ENCODE measurements at places on chromosomes 6 and 20.

DNA sequence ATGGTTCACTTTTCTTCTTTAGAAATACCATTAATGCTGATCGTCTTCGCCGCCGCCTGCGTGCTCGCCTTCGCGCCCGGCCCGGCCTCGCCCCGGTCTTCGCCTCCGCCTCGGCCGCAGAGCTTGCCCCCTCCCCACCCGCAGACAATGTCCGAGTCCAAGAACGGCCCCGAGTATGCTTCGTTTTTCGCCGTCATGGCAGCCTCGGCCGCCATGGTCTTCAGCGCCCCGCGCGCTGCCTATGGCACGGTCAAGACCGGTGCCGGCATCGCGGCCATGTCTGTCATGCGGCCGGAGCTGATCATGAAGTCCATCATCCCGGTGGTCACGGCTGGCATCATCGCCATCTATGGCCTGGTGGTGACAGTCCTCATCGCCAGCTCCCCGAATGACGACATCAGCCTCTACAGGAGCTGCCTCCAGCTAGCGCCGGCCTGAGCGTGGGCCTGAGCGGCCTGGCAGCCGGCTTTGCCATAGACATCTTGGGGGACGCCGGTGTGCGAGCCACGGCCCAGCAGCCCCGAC is 4.8 kb upstream of the PRPH2 start:
- DNase-seq, result peak; percentile 39

GRCh38 chr20:4722571-4722970 is 862 bp downstream of the PRND start:
- no peak for DNase-seq

GRCh38 chr6:127343809-127344659 is 625 bp upstream of the ECHDC1 start:
- DNase-seq, result peak; percentile 54

DNA sequence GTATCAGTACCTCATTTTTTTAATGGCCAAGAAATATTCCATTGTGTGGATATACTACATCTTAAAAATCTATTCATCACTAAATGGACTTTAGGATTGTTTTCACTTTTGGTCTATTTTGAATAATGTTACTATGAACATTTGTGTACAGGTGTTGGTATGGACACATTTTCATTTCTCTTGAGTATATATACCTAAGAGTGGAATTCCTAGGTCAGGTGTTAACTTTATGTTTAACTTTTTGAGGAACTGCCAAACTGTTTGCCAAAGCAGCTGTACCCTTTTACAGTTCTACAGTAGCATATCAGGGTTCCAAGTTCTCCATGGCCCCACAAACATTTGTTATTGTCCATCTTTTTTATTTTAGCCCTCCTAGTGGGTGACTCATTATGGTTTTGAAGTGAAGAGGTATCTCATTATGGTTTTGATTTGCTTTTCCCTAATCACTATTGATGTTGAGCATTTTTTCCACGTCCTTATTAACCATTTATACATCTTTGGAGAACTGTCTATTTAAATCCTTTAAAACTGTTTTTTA is 28.2 kb downstream of the DSTN start:
- DNase-seq, result no peak

- no peak for DNase-seq
These were observed 20.6 kb downstream of the LOC128125822 start for GRCh38 chr6:63592886-63593285.

GRCh38 chr6:3304500-3305215 is 45.9 kb downstream of the PSMG4 start:
- no peak for DNase-seq

DNA sequence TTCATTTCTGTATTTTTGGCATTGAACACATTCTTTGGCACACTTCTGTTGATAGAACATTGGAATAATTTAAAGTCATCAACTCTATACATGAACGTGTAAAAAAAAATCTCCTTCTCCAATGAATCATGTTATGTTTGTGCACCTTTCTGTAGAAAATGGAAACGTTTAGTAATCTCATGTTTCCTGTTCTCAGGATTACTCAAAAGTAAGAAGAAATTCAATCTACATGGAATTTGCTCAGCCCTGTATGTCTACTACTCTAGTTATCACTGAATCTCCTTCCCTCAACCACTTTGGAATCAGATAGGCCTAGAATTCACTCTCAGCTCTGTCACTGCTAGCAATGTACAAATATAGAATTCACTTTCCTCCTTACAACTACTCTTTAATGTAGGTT is 103.6 kb downstream of the COL21A1 start:
- DNase-seq, result no peak

DNA sequence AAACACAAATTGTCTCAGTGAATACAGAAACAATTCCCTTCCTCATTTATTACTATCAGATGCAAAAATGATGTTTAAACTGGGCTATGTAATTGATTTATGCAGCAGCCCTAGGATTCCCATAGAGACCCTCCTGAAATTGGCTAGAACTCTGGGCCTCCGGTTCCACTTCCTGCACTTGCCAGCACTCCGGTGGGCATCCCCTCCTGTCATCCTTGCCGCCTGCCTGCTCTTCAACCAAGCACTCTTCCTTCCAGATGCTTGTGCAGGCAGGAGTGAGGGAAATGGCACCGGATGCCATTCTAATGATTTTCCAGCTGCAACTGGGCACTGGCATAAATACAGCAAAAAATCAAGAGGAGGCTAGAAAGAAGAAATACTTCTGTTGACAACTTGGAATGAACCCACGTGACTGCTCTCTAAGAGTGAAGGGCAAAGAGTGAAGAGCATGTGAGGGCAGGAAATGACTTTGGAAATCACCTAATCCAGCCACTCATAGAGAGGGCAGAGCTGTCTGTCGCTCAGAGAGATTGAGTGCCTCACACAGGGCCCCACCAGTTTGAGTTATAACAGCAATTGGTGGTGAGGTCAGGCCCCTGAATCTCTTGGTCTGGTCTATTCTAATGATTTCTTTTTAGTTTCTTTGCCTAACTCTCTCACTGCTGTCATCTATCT is 3.7 kb upstream of the NEDD9 start:
- peak; percentile 60 for DNase-seq

DNA sequence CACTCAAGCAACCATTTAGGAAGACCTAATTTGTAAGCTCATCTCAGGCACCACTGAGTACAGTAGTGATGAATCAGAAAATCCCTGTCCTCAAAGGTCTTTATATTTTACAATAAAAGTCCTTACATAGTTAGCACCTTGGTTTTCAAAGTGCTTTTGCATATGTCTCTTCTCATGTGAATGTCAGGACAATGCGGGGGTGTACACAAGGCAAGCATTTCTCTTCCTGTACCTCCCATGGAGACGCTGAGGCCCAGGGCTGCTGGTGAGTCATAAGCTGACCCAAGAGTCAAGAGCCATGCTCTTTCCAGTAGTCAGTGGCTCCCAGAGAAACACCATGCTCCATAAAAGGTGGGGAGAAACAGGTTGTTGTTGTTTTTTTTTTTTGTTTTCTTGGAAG is 174.0 kb downstream of the GJA10 start:
- no peak for DNase-seq

DNA sequence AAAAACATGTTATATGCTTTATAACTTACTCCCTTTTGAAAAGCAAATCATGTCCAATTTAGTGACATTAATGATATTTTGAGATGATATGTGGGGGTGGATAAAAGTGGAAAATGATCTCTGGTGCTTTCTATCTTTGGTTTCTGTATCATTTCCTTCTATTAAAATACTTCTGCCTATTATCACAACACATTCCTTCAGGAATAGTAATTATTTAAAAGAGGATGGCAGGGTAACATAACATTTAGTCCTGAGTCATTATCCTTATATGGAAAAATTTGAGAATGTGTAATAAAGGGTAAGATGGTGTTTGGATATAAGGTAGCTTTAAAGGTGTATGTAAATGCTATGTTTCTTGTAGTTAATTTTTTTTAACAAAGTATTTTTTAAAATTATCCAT is 657.7 kb downstream of the PHF3 start:
- no peak for DNase-seq

- no peak for DNase-seq
These were observed 138.1 kb upstream of the PTCHD4 start for GRCh38 chr6:48249071-48249470.

- DNase-seq, result no peak
These were observed 571.4 kb downstream of the PRKN start for GRCh38 chr6:162156146-162156545.

- DNase-seq, result peak; percentile 26
These were observed 963 bp downstream of the FOXF2 start for GRCh38 chr6:1390133-1390945.

- no peak for DNase-seq
These were observed 38.3 kb upstream of the SMLR1 start for GRCh38 chr6:130788954-130789353.

DNA sequence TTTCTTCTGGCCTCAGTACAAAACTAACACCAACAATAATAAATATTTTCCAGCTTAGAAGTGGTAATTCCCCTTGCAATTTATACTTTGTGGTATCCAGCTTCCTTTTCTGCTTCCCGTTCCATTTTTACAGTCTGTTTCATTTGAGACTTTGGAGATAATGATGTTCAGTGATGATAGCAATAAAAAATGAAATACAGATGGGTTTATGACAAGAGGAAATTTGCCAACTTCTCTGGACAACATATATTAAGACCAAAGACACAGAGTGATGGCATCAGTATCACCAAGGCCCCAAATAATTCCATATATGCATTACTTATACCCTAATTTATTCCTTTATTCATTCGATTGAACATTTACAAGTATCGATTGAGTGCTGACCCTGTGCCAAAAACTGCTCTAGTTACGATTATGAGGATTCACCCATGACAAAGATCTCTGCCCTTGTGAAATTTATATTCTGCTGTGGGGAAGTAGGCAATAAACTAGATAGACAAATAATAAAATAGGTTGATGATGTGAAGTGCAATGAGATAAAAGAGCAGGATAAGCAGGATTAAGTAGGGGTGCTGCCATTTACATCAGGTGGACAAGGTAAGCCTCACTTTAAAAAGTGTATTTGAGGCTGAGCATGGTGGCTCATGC is 18.1 kb upstream of the TASP1 start:
- no peak for DNase-seq

DNA sequence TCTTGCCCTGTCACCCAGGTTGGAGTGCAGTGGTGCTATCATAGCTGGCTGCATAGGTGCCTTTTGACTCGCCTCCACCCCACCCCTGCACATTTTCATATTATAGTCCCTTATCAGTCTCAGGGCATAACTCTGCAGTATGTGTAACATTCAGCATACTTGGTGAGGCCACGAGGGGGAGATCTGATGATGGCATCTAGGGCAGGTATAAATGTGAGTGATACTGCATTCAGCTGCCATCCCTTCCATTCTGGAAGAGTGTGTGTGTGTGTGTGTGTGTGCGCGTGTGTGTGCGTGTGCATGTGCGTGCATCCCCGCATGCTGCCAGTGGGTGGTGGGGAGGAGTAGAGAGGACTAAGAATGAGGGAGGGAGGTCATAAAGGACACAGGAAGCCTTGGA is 81.4 kb downstream of the JARID2 start:
- peak; percentile 75 for DNase-seq

DNA sequence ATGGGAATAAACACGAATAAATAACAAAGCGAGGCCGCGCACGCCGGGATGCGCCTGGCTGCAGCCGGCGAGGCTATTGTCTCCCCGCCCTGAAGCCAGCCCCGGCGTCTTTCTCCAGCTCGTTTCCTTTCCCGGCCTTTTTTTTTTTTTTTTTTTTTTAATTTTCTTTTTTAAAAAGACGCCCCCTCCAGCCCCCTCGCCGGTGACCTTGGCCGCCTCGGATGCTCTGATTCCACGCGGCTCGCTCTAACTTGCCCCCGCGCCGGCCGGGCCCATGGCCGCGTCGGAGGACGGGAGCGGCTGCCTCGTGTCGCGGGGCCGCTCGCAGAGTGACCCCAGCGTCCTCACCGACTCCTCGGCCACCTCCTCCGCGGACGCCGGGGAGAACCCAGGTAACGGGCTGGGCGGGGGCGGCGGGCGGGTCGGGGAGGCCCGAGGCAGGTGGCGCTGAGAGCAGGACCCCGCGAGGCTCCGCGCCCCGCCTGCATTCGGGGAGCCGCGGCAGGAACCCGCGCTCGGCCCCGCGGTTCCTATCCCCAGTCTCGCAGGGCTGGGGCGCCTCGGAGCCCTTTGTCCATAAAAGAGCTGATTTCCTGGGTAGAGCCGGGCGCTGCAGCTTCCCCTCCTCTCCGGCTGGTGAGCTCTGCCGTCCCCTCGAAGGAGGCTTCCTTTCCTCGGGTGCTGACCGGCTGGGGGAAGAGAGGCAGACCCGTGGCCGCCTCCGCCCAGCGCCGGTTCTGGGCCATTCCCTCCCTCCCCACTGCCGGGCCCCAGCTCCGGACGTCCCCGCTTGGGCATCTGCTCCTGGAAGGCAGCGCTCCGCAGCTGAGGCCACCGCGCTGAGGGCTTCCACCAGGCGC is 631 bp downstream of the PHACTR3 start:
- DNase-seq, result peak; percentile 44

DNA sequence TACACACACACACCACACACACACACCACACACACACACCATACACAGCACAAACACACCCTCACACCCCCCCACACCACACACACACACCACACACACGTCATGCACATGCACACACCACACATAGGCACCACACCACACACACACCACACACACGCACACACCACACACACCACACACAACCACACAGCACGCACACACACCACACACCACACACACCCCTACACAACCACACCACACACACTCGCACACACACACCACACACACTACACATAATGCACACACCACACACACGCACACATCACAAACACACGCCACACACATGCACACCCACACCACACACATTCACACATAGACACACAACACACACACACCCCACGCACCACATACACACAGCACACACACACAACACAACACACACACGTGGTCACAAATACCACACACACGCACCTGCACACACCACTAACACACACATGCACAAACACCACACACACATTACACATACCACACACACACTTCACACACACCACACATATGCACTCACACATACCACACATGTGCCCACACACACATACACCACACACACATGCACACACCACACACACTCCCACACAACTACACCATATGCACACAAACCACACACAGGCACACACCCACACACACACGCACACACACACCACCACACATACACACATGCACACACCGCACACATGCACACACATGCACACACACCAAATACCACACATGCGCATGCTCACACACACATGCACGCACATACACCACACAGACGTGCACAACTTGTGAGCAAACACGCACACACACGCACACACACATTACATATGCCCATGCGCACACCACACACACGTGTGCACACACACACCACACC is 9.4 kb upstream of the ACSS1 start:
- DNase-seq, result no peak
